ENCODE measurements at places on chromosomes 5 and 9.

DNA sequence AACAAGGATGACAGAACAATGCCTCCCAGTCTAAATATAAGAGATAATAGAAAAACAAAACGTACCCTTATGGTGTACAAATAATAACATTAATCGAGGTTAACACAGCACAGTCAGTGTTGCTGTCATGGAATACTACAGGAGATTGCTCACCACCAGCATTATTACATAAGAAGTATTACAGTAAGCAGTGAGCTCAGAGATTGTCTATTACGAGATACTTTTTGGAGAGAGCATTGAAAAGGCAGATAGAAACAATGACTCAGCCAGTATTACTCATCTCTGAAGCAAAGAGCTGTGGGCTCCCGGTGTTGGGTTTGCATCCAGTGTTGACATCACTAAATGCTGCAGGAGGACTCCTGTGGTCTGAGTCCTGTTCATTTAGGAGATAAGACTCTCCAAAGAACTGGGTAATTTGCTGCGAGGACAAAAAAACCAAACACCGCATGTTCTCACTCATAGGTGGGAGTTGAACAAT is 191.9 kb upstream of the SEMA6A start:
- no peak overlapping the region for H3K4me3 ChIP-seq
- H3K4me1 ChIP-seq, result peaks cover 5% of the 10 kb centered on the region
- no peaks in the 10 kb centered on the region for H3K36me3 ChIP-seq

DNA sequence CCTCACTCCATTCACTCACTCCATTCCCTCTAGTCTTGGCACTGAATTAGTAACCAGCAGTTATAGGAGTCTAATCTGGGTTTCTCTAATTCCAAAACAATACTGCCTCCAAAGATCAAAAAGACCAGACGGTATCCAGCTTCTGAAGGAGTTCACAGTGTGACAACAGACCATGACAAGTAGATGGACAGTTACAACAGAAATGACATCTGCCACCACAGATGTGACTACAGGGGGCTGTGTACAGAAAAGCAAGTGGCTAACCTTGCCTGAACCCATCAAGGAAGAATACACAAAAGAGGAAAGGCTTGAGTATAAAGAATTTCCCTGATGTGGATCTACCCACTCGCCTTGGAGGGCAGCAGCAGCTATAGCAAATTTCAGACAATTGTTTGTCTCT is 112.4 kb downstream of the ACTL7B start:
- no peaks in the 10 kb centered on the region for H3K36me3 ChIP-seq
- H3K27me3 ChIP-seq, result peaks cover 2% of the 10 kb centered on the region
- H3K4me3 ChIP-seq, result no peak overlapping the region
- H3K27ac ChIP-seq, result no peak overlapping the region
- no peak for DNase-seq

DNA sequence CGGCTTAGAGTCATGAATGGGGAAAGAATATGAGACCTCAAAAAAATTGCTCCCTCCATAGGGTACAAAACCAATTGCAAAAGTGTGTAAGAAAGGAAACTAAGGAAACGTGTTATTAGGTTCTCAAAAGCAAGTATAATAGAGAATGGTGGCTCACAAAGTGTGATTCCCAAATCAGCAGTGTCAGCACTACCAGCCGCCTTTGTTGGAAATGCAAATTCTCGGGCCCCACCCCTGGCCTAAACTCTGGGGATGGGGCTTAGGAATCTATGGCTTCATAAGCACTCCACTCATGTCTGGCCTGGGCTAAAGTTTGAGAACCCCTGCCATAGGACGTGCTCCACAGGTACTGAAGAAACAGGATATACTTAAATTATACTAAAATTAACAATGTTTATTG is 1.6 kb upstream of the CCDC69 start:
- no peak overlapping the region for H3K27ac ChIP-seq
- H3K27me3 ChIP-seq, result no peaks in the 10 kb centered on the region
- no peak for DNase-seq
- peak overlapping the region; percentile 50 for H3K4me3 ChIP-seq

DNA sequence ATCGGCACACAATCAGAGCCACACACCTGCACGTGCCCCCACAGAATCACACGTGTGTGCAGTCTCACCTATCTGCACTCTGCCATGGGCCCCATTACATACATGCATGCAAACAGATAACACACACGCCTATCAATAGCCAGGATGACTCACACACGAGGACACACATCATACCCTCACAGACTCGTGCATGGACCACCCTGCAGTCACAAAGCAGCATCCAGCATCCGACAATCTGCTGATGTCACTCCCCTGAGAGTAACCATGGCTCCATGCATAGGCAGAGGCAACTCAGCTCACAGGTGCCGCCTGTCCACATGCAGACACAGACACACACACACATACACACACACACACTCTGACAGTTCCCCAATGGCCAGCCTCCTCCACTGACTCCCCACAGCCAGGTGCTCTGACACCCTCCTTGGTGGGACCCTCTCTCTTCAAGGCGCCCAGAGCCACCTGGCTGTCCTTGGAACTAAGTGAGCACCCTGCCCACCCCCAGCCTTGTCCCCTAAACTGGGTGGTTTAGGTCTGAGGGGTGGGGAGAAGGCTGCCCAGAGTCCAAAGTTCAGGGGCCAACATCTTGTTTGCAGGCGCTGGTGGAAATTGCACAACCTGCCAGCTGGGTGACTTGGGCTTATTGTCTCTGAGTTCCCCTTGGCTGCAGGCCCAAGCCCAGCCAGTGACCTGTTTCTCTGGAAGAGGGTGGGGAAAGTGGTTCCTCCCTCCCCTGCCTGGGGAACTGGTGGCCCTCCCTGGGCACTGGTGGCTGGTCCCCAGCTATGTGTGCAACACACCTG is 34.6 kb upstream of the NEK6 start:
- DNase-seq, result no peak
- H3K36me3 ChIP-seq, result no peaks in the 10 kb centered on the region
- H3K27me3 ChIP-seq, result peaks cover 10% of the 10 kb centered on the region
- no peak overlapping the region for H3K4me3 ChIP-seq
- peaks cover 20% of the 10 kb centered on the region for H3K4me1 ChIP-seq
- no peak overlapping the region for H3K27ac ChIP-seq

DNA sequence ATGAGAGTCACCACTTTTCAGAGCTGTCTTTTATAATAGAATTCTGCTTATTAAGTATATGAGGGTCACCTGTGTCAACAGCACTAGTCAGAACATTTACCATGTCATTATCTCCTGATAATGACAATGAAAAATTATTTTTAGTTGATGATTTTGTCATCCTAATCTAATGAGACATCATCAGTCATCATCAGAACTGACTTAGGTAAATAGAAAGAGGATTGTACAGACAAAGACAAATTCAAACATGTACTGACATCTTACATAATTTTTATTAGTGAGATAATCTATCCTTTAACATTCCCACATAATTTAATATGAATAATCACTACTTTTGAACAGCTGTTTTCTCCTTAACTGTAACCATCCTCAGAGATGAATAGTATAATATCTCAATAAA is 22.6 kb downstream of the CDH9 start:
- H3K27me3 ChIP-seq, result no peaks in the 10 kb centered on the region
- H3K4me3 ChIP-seq, result no peak overlapping the region

- H3K27me3 ChIP-seq, result peaks cover 18% of the 10 kb centered on the region
- H3K4me1 ChIP-seq, result no peaks in the 10 kb centered on the region
- DNase-seq, result no peak
- no peak overlapping the region for H3K27ac ChIP-seq
- H3K36me3 ChIP-seq, result no peaks in the 10 kb centered on the region
- H3K4me3 ChIP-seq, result no peak overlapping the region
Observed at GRCh38 chr5:173626505-173626820, 10.0 kb upstream of the BOD1 start.

- H3K36me3 ChIP-seq, result no peaks in the 10 kb centered on the region
- DNase-seq, result no peak
- peaks cover 55% of the 10 kb centered on the region for H3K4me1 ChIP-seq
- no peak overlapping the region for H3K4me3 ChIP-seq
- no peaks in the 10 kb centered on the region for H3K27me3 ChIP-seq
Observed at GRCh38 chr9:94864862-94865509, 138.5 kb downstream of the AOPEP start.

DNA sequence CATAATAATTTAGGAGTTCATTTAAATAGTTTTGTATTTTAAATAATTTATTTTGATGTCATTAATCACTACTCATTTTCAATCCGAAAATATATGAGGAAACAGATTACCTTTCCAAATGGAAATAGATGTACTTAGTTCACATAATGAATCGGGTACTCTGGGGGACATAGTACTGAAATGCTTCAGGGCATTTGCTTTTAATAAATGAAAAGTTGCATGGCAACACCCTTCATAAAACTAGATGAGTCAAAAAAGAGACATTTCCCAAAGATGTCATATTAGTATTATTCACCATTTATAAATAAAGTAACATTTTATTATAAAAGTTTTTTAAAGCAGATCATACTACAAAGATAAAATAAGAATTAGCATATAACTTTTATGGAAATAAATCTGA is 177.8 kb downstream of the MCTP1 start:
- no peak overlapping the region for H3K4me3 ChIP-seq
- no peaks in the 10 kb centered on the region for H3K4me1 ChIP-seq
- no peaks in the 10 kb centered on the region for H3K27me3 ChIP-seq
